ENCODE measurements at places on chromosomes 16 and 17.

DNA sequence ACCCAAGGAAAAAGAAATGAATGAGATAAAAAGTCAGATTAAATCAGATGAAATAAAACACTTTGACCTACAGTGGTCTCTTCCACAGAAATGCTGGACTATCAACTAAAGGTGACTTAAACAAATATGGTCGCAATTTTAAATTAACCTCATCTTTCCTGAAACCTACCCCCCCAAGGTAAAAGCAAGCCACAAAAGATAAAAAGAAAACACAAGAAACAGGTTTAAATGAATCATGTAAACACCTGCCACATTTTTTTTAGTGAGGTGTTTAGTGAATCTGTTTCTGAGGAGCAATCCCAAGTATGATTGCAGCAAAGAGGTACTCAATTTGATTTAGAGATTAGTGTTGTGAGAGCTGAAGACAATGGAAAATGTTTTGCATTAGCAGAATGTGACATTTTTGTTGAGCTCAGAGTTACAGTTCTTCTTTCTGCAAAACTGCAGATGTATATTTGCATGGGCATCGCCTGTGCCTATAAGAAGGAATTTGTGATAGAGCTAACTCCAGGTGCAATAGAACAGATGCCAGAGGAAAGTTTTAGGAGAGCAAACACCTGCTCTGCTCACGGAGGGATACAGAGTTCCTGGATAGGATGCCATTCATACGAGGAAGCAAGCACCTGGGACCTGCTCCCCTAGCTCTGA, 3.4 kb upstream of the MMD start:
- DNase-seq: no peak

- DNase-seq: no peak
These were observed 452.8 kb downstream of the SLC39A11 start for GRCh38 chr17:72639711-72640110.

- DNase-seq: no peak
These were observed 76.8 kb downstream of the CDK5R1 start for GRCh38 chr17:32563583-32563982.

DNA sequence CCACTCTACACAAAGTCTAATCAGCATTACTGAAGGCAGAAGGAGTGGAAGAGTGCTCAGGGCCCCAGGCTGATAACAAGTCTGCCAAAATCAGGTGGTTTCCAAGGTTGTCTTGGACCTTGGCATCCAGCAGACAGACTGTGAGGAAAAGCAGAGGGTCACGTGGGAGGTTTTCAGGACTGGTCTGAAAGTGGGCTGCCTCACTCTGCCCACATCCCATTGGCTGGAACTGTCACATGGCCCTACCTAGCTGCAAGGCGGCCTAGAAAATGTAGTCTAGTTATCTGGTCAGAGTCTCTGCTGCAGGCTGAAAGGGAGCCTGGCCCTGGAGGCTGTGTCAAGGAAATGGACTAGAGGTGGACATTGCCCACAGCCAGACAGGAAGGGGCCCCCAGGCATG, 310.7 kb upstream of the ASIC2 start:
- no peak for DNase-seq

- no peak for DNase-seq
These were observed 7.6 kb downstream of the CDH16 start for GRCh38 chr16:66911112-66911511.

- no peak for DNase-seq
These were observed 8.5 kb upstream of the ZC3H7A start for GRCh38 chr16:11805556-11805955.

GRCh38 chr17:50536683-50537646, 4.4 kb downstream of the EPN3 start:
- DNase-seq: no peak
